ENCODE measurements at places on chromosomes 1 and 21.

- no peak for DNase-seq
These were observed 59.1 kb downstream of the ITPKB start for GRCh38 chr1:226679853-226680516.

DNA sequence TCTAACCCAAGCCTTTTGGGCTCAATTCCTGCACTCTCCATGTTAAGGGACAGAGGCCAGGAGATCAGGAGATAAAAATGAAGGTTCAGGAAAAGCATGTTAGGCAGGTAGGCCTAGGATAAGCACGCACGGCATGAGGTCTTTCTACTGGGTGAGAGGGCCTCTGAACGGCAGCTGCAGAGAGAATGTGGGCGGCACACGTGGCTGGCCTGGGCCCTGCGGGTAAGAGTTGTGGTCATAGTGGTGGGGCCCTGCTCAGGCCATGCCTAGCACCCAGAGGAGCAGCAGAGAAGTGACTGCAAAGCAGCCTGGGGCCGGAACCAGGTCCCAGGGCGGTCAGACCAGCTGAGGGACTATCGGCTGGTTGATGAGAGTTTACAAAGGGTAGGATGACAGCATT lies 7.5 kb upstream of the FOXO6 start:
- DNase-seq: no peak

- DNase-seq: no peak
These were observed 400.7 kb downstream of the NEGR1 start for GRCh38 chr1:71881611-71882010.

DNA sequence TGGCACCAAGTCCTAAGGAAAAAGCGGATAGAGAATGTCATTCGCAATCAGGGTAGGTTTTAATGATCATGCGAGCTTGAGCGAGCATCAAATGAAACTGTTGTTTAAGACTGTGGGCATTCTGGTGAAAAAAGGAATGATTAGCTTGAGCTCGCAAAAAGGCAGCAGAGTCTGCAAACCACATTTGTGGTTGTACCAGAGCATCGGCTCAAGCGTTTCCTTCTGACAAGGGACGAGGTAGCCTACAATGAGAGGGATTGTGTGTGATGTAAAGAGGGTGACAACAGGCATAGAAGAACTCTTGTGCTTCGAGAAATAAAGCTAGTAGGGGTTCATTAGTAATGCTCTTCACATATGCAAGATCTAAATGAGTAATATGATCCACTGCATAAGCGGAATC lies 11.1 kb upstream of the CD48 start:
- DNase-seq: no peak

DNA sequence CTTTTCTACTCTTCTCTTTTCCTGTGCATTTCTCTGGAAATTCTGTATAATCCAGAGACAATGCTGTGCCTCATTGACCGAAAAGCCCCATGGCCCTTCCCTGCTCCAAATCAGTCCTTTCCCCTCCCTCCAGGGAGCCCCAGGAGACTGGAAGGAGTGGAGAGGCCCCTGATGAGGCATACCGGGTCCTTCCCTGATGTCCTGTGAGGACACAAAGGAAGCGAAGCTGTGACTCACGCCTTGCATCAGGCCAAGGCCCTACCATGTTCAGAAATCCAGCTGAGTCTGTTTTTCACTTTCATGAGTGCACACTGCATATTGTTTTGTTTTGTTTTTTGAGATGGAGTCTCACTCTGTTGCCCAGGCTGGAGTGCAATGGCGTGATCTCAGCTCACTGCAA lies 38.7 kb upstream of the BECN2 start:
- no peak for DNase-seq

DNA sequence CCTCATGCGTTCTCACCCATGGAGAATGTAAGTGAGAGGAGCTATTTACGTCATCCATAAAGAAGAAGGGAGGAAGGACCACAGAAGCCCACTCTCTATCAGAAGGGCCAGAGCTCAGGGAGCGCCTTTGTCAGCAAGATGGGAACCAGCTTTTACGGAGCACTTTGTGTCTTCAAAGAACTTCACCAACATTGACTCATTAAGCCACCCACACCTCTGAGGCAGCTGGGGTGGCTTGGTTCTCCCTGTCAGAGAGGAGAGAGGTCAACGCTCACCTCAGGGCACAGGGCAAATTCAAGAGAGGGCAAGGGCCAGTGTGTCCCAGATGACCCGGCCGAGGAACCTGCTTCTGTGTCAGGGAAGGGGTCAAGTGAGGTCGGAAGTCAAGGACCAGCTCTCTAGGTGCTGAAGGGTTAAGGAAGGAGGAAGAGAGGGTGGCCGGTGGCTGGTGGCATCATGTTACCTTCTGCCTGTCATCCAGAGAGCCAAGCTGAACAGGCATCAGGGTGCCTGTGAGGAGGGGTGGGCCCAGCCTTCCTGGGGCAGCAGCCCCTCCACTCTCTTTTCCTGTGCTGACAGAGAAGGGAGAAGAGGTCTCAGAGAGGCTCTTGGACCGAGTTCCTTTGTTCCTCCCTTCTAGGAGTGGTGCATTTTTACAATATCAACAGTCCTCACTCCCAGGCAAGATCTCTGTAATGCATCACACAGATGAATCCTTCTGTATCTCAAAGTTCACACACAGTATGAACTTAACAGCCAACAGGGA lies 109.0 kb downstream of the ETS2 start:
- DNase-seq: no peak

DNA sequence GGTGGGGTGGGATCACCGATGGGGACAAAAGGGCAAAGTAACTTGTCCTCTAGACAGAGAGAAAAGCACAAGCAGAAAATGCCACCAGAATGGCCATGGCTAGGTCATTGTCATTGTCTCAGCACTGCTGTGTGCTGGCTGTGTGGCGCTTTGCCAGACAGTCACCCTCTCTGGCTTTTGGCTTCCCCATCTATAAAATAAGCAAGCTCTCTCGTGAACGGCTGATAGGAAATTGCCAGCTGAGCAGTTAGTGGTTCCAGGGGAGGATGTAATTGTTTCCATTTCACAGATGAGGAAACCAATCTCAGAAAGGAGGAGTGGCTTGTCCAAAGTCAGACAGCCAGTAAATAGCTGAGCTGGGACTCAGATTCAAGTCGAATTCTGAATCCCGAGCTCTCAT lies 32.5 kb downstream of the PADI2 start:
- DNase-seq: no peak

GRCh38 chr1:227745568-227746265 lies 10.5 kb downstream of the SNAP47 start:
- DNase-seq: no peak

- no peak for DNase-seq
These were observed 798.1 kb downstream of the ADGRL2 start for GRCh38 chr1:82598812-82599211.

DNA sequence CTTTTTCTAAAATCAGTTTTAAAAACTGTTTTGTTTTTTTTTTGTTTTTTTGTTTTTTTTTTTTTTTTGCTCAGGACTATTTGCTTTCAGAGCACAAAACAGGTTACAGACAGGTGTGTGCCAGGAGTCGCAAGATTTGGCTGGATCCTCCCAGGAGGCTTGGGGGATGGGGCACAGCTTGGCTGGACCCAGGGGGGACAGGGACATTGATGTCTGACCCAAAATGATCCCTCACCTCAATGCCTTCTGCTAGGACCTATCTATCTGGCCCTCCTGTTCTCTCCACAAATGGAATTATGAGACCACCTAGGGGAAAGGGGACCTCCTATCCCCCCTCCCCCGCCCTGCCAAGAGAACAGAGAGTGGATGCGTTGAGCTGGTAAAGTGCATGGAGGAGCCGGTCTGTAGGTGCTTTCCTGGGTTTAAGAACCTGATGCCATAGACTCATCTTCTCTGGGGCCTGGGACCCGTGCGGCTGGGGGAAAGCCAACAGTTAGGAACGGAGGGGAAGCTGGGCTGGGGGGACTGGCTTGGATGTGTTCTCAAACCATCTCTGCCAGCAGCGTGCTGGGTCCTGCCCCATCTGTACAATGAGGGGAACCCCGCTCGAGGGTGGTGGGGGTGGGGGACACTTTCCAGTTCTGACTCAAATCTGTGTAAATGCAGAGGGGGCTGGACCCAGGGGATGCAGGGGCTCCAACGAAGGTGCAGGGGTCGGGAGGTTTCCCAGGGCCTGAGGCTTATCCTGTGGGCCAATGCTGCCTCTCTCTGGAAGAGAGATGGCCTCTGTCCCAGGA lies 28.9 kb downstream of the RUNX3 start:
- DNase-seq: no peak

DNA sequence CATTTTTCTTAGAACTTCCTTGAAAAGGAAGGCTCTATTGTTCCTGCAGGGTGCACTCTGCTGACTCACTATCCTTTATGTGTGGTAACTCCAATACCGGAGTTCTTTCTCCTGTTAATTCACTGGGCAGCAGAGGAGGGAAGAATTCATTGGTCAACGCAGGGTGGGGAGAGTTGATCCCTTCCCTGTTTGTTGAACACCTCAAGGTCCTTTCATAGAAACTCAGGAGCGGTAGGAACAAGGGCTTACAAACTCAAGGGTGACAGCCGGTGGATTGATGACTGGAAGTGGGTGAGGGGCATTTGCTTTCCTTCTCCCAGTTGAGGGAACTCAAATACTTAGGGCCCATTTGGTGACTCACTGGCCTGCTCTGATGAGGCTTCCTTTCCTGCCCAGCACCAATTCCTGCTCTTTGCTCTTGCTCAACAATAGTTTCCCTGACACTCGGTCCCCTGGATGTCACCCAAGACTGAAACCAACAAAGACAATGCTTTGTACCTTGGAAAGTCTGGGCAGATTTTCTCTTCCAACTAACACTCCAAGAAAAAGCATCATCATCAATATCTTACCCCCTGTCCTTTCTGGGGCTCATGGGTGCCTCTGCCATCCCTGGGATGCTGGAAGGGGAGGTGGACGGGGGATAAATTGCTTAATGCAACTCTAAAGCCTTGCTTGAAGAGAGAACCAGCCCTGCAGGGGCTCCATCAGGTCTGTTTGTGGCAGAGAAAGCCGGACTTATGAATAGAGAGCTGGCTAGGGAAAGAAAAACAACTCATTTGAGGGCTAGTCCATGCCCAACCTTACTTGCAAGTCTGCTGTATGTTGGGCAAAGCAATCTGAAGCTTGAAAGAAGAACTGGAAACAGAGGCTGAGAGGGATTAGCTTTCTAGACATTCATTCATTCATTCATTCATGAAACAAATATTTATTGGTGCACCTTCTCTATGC lies 9.3 kb downstream of the SLC26A9 start:
- no peak for DNase-seq

DNA sequence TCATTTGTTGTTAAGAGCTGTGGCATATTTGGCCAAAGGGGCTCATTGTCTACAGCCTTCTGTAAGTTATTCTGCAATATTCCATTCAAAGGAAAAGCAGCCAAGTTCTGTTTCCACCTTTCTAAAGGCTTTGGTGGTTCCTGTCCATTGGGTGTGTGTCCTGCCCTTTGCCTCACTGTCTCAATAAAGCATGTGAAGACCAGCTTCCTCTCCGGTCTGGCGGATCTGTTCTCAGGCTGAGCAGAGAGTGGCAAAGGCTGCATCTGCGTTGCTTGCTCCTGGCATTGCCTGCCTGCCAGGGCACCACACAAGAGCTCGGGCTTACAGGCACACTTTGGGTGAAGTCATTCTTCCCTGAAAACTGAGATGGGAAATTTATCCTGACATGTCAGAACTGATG lies 34.9 kb downstream of the ST6GALNAC3 start:
- DNase-seq: no peak

GRCh38 chr1:30855686-30856259 lies 52.8 kb downstream of the SDC3 start:
- no peak for DNase-seq

DNA sequence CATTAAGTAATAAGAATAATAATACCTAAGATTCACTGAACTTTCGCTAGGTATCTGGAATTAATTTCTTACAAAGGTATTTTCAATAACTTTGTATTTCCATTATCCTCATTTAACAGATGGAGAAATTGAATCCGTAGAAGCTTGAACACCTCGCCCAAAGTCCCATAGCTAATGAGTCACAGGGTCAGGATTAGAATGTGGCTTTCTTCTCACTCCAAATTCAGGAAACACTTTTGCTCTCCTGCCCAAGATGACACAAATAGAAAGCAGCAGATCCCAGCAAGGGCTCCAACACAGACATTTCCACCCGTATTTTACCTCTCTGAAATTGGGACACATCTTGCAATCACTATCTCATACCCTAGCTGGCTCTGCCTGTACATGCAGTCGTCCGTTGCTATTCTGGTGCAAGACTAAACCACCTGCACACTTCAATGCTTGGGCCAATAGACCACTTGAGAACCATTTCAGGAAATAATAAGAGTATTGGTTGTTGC lies 125.9 kb upstream of the GREM2 start:
- no peak for DNase-seq

- no peak for DNase-seq
These were observed 63.7 kb upstream of the AJAP1 start for GRCh38 chr1:4590756-4591155.

DNA sequence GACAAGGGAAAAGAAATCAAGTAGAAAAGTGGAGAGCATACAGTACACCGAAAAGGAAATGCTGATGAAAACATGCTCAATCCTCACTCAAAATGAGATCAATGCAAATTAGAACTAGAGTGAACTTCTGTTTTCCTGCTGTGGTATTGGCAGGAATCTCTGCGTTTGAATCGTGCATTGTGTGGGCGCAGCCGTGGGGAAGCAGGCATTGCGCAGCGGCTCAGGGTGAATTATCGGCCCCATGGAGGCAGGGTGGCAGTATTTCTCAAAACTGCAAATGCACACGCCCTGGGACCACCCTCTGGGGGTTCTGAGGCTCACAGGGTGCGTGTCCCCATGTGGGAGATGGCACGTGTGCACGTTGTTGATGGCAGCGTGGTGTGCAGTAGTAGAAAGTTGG lies 140.6 kb downstream of the PEX14 start:
- DNase-seq: no peak

- no peak for DNase-seq
These were observed 15.5 kb downstream of the AGRN start for GRCh38 chr1:1035291-1035943.

GRCh38 chr1:6259491-6260362 lies 1.2 kb downstream of the GPR153 start:
- DNase-seq: no peak

DNA sequence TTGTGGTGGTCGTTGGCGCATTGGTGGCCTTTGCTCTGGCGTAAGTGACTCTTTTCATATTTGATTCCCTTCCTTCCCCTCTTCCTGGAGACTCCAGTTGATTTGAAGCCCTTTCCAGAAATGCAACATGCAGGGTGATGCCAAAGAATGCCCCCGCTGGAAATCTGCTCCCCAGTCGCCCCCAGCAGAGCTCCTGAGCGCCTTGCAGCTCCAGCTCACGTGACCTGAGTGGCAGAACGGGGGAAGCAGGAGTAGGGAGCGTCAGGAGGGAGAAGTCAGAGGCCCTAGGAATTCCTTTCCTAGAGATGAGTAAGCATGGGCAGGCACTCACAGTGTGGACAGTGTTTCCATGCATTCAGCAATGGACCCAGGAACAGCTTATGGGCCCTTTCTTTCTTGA lies 255.9 kb downstream of the CACNA1E start:
- no peak for DNase-seq

- DNase-seq: peak; percentile 45
These were observed 29.6 kb upstream of the WASF2 start for GRCh38 chr1:27519331-27520258.

Data from NCI-H1417 treated with DMSO at 0.1 percent for 48 hours (cell line).